Mesangial cell (primary cell): ENCODE measurements at places on chromosomes 2 and 18. TPM values are rescaled to one million over a fixed set of nuclear protein-coding genes. Genes with fewer than 3 reads are reported as not detected.

The FAP gene
- total RNA-seq = 7.3 and 25.0 TPM in 2 replicates

The DNAH7 gene
- 1.1 TPM in 1 of 2 replicates, not detected in the other for total RNA-seq

The DAPL1 gene
- total RNA-seq = 5.3 TPM in 1 of 2 replicates, not detected in the other

The CD28 gene
- not detected in 2 replicates for total RNA-seq

The ZSWIM2 gene
- not detected in 2 replicates for total RNA-seq

The CFAP53 gene
- total RNA-seq = 0.38 TPM in 1 of 2 replicates, not detected in the other

The CRYBA2 gene
- total RNA-seq = not detected in 2 replicates
